IPS DF 19.7 (cell line): ENCODE measurements at places on chromosomes 13 and 19.

- no peak for DNase-seq
Observed at GRCh38 chr13:113058129-113058987, 47.2 kb upstream of the F7 start.

DNA sequence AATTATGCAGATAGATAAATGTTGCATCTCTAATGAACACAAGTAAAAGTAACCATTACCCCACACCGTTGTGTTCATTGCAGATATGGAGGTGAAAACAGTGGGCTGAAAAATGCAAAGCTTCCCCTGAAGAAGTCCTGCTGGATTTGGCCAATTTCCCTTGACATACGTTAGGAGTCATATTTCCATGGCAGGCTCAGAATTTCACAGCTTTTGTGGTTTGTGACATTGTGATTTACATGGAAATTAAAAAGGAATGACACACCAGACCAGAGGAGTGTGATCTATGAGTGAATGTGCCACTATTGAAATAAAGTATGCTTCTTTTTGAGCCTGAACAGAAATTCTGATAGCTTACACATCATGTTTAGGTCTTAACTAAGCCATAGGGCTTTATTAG is 221.1 kb upstream of the TMTC4 start:
- no peak for DNase-seq

DNA sequence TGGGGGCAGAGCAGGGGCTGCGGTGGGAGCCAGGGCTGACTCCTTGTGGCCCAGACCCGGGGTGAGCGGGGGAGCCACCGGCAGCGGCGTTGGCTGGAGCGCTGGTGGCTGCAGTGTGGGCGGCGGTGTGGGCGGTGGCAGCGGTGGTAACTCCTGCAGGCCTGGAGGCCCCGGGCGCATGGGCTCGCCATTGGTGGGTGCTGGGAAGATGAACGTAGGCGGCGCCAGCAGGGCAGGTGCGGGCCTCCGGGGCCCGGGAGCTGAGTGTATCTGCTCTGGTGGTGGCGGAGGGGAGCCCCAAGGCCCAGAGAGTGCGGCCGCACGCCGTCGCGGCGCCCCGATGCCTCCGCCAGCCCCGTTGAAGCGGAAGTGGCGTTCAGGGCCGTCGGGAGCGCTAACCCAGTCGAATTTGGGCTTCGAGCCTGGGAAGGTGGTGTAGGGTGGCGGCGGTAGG is 2.0 kb downstream of the GGN start:
- no peak for DNase-seq

- no peak for DNase-seq
Observed at GRCh38 chr19:45613926-45614725, 12.1 kb upstream of the GPR4 start.

GRCh38 chr19:33248104-33248503 is 22.5 kb upstream of the SLC7A10 start:
- no peak for DNase-seq
